Left ventricle myocardium inferior (tissue), 1 donor: ENCODE measurements at places on chromosomes 5 and 9.

GRCh38 chr5:155472780-155473179 lies 459.2 kb downstream of the KIF4B start:
- no peak for DNase-seq
- no peak overlapping the region for H3K27ac ChIP-seq
- H3K27me3 ChIP-seq, result no peaks in the 10 kb centered on the region
- H3K36me3 ChIP-seq, result no peaks in the 10 kb centered on the region

DNA sequence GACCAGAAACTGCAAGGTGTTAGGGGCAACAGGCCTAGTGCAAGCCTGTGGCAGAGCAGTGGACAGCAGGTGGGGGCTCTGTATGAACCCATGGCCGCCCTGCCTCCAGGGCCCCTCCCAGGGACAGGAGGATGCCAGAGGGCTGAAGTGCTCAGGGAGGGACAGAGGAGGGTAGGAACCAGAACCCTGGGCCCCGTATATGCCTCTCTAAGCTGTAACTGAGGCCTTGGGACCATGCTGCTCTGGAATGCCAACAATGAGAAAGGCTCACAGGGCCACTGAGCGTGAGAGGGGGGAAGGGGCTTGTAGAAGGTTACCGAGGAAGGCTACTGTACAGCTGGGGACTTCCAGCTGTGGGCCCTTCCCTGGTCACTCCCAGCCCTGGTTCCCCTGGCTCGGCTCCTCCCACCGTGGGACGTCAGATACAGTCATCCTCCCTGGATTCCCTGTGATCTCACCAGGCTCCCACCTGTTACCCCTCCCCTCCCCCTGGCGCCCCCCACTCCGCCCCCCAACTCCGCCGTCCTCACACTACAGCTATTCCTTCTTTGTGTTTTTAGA lies 21.1 kb downstream of the AQP7 start:
- peaks cover 16% of the 10 kb centered on the region for H3K36me3 ChIP-seq
- no peak overlapping the region for H3K4me3 ChIP-seq
- H3K27me3 ChIP-seq, result no peaks in the 10 kb centered on the region
- no peak for DNase-seq

- DNase-seq, result no peak
- no peaks in the 10 kb centered on the region for H3K27me3 ChIP-seq
- peak overlapping the region; percentile 92 for H3K27ac ChIP-seq
- peak overlapping the region; percentile 98 for H3K4me3 ChIP-seq
These were observed 1.0 kb downstream of the RABL6 start for GRCh38 chr9:136808806-136809158.

DNA sequence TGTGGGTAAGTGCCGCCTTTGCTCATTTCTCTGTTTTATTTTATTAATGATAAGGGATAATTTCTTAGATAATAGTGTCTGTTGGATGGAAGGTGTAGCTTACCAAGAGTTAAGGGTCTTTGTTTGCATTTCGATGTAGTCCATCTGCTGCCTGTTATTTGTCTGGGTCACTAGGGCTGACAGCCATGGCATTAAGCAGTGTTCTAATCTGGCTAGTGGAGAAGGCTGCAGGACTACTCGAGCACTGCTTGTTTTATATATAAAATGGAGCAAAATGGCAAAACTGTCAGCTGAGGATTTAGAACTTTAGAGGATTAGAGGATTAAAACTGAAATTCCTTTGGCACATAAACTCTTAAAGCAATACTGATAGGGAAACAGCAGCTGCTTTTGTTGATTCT lies 67.5 kb downstream of the C7 start:
- no peaks in the 10 kb centered on the region for H3K4me1 ChIP-seq
- H3K4me3 ChIP-seq, result no peak overlapping the region
- no peak overlapping the region for H3K27ac ChIP-seq
- DNase-seq, result no peak
